ENCODE measurements at places on chromosomes 3 and 15. TPM values are rescaled to one million over a fixed set of nuclear protein-coding genes. Genes with fewer than 3 reads are reported as not detected.

Gene GCHFR
- 40.6 TPM for polyA plus RNA-seq

Gene EPB42
- polyA plus RNA-seq: 0.83 TPM

Gene REC114
- polyA plus RNA-seq: not detected

Gene FETUB
- polyA plus RNA-seq: 0.84 TPM

- no peak for DNase-seq
Observed at GRCh38 chr3:86654806-86655460, 336.0 kb downstream of the VGLL3 start.

DNA sequence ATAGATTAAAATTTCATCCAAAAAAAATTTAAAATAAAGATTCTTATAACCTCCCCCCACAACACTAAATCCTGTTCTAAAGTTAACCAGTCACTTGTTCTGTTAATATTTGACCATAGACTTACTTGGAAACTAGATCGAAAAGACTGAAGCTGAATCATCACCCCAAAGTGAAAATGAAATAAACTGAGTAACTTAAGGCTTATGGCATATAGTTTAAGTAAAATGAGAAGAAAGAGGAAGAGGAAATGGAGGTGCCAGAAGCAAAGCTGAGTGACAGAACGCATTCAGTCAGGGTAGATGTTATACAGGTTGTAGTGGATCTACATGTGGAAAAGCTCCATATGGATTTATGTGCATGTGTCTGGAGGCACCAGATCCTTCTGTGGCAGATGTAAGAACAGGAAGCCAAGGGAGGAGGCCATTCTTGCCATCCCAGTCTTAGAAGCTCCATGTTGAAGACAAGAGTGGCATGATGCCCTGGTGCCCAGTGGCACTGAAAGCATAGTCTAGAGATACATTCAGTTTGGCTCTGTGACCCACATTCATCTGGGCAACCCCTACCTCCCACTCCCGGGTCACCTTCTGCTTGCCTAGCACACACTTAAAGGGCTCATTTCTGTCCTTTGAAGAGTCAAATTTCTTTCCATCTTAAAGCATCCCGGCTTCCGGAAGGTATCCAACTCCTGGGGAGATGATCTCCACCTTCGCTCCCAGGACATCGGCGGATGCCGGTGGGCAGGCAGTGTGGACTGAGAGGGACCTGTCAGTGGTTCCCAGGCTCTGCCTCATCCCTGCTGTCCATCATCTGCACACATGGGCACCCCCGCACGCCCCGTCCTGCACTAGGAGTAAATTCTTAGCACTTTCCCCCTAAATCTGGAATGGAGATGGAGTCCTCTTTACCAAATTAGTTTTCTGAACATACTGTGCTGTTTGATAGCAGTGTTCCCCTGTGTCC lies 90.8 kb downstream of the NEO1 start:
- DNase-seq: no peak

DNA sequence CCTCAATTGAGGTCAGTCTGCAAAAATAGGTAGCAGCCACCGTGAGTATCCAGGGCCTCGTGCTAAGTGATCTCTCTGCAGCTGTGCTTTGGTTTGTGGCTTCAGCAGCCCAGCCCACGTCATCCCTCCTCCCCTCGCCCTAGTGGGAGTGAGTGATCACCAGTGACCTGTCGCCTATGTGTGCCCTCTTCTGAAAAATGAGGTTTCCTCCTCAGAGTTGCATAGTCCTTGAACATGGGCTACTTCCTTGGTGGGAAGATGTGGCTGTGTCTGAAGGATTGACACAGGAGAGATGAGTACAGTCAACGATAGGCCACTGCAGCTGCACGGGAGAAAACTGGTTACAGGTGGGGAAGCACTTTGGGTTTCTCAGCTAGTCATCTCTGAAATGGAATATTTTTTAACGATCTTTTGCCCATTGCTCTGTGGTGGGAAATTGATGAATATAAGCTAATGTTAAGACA lies 144.8 kb upstream of the BHLHE40 start:
- DNase-seq: no peak

DNA sequence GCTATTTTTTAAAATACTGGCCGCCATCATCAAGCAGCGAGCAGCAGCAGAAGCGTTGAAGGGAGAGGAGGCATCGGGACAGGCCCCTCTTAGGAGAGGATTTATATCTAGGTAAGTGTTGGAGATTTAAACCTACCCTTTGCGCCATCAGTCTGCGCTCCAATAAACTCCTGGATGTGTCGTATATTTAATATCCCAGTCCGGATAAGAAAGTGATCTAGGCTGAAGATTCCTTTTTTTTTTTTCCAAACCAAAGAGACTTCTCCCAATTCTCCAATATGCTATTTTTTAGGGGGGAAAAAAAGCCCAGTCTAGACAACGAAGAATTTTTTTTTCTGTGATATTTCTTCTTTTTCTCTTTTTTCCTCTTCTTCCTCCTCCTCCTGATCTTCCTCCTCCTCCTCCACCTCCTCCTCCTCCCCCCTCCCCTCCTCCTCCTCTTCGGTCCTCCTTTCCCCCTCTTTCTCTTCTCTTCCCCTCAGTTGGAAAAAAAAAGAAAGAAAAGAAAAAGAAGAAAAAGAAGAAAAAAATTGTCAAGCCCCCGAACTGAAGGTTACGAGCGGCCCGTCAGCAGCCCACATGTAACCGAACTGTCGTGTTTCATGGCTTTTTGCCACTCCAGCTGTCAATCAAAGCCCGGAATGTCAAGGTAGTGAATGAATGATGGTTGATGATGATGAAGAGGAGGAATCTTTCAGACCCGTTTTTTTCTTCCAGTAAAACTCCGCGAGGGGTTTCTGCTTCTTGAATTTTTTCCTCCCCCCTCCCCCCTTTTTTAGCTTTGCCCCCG lies 835 bp downstream of the MEIS2 start:
- DNase-seq: no peak

DNA sequence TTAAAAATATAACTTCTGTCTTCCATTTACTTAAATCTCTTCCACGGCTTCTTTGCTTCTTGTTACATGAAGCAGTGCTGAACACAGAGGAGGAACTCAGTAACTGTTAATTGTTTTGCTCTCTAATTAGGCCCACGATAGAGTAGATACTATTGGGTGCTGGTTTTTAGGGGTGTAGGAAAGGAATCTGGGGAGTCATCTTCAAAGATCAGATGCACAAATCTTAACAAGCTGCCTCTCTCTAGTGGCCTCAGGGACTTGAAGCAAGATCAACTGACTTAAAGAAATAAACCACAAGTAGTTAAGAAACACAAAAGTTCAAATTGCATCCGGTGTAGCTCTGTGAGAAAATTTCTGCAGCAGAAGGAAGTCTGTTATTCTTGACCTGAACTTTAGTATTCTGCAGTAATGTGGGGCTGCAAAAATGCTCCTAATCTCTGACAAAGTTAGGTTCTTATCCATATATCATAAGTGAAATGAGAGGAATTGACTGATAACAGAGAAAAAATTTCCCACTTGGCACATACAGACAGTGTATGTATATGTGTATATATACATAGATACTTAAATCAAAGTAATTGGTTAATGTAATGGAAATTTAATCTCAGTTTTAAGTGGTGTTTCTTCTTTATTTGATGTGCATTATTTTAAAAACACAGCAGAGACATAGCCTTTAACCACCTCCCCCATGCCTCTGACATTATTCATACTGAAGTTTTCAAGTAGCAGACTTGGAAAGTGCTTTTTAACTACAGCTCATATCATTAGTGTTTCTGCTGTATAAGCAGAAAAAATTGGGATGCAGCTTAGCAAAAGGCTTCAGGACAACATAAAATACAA lies 51.8 kb downstream of the CHST2 start:
- DNase-seq: peak; percentile 83

DNA sequence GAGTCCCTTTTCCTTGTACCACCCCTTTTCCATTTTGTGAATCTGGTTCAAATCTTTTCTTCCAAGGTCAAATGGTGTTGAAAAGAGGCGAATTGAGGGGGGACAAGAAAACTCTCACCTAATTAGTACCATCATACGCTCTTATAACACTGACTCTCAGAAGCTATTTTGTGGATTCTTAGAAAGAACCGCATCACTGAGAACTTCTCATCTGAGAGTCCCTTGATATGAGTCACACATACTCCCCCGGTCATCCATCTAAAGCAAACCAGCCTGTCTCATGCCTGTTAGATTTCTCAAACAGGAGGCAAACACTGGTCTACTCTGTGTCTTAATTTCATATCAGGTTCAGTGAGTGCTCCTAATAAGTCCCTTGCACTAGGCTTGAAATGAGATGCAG lies 76.5 kb upstream of the SPRED1 start:
- DNase-seq: peak; percentile 21

DNA sequence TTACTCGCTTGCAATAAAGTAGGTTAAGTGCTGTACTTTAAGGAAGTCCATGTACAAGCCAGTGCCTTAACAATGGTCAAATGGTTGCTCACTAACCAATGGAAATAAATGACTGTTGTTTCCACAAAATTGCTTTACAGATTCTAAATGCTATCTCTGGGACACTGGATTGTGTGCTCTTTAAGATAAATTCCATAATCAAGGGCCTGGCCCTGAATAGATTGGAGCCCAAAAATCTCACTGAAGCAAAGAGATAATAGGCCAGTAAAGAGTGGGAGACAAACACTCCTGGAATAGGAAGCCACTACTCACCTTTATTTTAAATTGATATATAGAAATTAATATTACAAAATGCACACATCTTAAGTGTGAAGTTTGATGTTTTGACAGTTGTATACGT lies 62.4 kb upstream of the GOLGA6B start:
- DNase-seq: no peak

DNA sequence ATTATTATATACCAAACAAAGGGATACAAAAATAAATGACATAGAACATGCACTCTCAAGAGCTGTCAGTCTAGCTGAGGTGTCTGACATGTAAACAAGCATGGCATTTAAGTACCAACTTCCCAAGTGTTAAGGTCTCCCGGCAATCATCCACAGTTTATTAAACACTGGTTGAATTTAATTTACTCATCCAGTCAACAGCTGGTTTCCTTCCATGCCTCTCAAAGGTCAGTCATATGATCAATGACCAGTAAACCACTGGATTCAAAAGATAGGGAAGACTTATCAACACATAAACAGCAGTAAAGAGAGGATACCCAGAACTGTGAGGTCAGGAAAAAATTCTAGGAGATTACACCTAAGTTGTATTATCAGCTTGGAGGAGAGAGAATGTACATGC lies 80.4 kb downstream of the ADAM10 start:
- DNase-seq: no peak

DNA sequence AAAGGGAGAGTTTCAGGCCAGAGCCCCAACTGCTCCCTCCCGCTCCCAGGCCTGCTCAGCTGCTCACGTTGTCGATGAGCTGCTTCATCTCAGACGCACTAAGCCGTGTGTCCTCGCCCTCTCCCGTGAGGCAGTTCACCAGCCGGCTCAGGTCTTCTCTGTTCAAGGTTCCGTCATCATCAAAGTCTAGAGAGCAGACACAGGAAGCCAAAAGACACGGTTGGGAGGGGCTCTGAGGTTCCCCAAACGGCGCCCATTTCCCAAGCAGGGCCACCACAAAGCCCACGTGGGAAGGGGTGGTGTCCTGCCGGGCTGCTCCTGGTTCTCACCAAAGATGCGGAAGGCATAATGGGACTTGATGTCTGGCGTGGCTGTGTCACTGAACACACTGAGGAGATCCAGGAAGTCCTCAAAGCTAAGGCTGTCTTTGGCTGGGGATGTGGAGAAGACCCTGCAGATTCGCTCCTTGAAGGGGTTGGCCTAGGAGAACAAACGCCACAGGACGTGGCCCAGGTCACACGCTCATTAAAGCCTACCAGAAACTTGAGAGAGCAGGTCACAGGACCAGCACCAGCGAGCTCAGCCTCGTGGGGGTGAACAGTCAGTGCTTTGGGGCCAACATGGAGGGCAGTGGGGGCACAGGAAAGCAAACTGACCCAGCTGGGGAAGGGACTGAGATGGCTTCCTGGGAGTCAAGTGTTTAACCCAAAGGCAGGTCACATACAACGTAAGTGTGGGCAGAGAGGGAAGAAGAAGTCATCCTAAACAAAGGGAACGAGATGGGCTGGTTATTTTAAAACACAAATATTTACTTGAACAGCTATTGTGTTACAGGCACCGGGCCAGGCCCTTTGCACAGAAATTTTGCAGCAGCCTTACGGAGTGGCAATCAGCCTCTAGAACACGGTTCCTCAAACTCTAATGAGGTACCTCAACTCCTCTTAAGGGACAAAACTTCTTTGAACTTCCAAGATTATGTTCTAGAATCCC lies 2.4 kb downstream of the CIB1 start:
- no peak for DNase-seq

DNA sequence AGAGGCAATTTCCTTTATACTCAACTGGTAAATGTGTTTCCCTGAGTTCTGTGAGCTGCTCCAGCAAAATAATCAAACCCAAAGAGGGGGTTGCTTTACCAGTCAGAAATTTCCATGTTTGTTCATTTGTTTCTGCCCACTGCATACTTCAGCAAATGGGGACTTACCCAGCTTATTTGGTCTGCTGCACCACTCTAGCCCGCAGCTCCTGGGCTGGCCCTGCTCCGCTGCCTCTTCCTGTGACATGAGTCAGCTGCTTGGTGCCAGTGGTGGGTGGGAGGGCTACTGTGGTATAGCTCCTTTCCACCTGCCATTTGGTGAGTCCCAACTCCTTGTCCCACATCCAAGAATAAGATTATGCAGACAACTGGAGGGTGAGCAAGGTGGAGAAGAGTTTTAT lies 644.2 kb downstream of the MCTP2 start:
- no peak for DNase-seq

- DNase-seq: no peak
Observed at GRCh38 chr3:127589600-127590281, 792 bp downstream of the TPRA1 start.

- no peak for DNase-seq
Observed at GRCh38 chr3:128228366-128228910, 75.2 kb downstream of the EEFSEC start.

DNA sequence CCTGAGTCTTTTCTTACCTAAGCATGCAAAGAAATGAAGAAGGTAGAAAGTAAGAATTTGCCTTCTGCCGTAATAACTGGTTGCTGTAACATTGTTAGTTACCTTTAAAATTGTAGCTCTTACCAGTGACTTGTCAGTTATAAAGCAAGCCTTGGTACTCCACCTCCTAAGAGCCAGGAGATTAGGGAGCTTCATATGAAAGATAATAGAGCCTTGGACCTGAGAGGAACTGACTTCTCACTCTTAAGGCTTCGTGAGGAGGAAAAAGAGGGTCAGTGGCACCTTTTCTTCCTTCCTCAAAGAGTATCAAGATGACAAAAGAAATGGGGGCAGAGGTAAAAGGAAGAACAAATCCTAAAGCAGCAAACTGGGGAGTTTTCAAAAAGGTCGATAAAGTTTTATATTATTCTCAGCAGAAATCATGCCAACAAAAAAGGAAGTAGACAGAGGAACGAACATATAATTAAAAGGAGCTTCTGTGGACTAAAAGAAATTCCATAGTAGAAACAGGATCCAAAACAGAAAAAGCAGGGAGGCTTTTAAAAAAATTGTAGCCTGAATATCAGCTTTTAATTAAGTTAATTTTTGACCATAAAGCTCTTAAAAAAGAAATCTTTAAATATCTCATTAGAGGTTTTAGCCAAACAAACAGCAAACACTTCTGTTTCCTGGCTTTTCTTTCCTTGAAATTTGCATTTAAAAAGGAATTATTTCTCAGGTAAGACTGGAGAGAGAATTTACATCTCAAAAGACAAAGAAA lies 847.1 kb upstream of the ALCAM start:
- DNase-seq: no peak
